8988T (cell line): ENCODE measurements at places on chromosomes 12 and 14.

DNA sequence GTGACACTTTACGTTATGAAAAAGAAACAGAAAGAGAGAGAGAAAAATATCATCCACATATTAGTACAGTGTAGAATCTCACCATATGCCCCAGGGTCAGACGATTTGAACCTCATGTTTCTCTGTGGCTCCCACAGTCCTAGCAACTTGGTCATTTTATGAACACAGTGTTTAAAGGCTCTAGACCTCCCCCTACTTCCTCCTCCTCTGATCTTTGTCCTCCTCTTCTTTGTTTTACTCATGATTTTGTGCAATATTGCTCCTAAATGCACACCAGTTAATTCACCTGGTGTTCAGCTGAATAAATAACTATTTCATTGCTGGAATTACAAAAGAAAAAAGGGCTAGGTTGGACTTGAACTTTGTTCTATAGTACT is 18.2 kb downstream of the GLT1D1 start:
- no peak for DNase-seq

- no peak for DNase-seq
Measured at GRCh38 chr12:104866291-104866690, 91.8 kb downstream of the SLC41A2 start.

DNA sequence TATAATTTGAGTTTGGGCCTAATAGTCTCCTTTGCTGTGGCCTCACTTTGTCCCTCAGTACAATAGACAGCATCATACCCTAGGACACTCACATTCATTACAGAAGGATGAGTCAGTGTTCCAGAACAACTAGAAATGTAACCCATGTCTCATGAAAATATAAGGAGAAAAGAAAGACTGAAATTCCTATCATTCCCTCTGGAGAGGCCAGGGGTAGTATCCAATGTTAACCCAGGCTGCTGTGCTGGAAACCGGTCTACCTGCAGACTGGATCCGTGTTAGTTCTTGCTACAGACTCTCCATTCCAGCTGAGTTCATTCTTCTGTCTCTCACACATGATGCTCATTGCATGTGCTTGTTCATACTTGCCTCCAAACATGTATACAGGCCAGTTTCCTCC is 75.8 kb upstream of the HOXC13 start:
- DNase-seq: no peak

DNA sequence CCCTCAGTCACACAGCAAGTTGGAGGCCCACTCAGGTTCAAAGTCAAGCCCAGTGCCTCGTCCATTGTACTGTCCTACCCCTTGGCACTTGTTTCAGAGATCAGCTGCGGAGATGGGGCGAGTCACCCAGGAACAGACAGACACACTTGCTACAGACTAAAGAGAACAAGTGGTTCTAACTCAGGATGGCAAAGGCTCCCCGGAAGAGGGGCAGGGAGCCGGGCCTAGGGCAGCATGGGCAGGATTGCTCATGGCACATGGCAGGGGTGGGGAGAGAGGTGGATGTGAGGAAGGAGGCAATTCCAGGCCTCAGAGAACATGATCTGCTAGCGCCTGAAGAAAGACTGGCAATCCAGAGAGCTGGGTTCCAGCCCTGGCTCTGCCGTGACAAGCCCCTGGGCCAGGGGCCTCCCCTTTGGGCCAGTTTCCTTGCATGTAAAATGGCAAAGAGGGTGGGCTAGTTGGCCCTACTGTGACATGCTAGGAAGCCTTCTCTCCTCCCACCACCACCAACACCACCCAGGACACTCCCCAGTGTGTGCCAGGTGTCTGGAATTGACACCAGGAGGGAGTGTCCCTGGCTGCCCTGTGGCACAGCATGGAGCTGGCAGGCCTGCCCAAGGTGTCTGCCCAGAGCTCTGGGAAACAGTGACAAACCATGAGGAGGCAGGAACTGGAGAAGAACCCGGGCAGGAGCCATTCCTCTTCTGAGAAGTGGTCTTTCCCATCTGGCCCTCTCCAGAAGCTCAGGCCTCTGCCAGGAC is 24.0 kb upstream of the IRF2BPL start:
- DNase-seq: no peak

DNA sequence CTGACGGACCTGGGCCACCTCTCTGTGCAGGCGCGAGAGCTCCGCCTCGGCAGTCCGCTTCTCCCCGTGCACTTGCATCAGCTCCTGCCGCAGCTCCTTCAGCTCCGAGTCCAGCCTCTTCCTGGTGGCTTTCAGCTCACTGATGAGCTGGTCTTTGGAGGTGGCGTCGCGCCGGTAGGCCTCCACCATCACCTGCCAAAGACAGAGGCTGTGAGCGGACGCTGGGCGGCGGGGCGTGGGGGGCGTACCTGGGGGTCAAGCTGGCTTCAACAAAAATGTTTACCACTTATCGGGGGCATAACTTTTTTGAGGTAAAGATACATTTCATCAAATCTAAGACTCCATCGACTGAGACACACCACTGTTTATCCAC is 27.5 kb upstream of the ANKLE2 start:
- no peak for DNase-seq

DNA sequence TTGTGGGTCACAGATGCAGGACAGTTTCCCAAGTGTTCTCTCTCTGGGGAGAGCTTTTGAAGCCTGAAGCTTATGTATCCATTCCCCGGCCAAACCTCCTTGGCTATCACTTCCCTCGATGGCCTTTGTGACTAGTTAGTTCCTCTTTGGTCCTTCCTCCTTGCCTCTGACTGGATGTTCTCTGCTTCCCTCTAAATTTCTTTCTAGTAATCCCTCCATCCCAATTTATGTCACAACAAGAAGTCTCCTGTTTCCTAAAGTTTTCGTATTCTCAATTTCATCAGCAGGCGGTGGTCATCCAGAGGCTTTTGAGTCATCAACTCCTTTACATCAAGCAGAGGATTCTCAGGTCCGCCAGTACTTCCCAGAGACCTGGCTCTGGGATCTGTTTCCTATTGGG is 27.5 kb downstream of the A2ML1 start:
- no peak for DNase-seq

DNA sequence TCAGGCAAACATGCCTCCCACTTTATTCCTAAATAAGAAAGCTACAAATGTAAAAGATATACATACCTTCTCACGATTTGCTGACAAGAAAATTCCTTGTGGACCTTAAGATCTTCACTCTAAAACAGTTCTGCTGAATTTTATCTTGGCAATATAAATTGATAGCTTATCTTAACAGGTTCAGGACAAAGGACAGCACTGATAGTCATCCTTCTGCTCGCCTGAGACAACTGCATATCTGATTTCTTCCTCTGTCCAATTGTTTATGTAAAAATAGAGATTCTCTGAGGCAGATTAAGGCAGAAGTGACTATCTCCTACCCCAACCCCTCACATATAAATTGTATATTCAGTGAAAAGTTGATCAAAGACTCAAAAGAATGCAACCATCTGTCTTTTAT is 44.9 kb downstream of the CAPZA3 start:
- DNase-seq: no peak

- DNase-seq: no peak
Measured at GRCh38 chr12:27179400-27180214, 64.5 kb upstream of the STK38L start.

DNA sequence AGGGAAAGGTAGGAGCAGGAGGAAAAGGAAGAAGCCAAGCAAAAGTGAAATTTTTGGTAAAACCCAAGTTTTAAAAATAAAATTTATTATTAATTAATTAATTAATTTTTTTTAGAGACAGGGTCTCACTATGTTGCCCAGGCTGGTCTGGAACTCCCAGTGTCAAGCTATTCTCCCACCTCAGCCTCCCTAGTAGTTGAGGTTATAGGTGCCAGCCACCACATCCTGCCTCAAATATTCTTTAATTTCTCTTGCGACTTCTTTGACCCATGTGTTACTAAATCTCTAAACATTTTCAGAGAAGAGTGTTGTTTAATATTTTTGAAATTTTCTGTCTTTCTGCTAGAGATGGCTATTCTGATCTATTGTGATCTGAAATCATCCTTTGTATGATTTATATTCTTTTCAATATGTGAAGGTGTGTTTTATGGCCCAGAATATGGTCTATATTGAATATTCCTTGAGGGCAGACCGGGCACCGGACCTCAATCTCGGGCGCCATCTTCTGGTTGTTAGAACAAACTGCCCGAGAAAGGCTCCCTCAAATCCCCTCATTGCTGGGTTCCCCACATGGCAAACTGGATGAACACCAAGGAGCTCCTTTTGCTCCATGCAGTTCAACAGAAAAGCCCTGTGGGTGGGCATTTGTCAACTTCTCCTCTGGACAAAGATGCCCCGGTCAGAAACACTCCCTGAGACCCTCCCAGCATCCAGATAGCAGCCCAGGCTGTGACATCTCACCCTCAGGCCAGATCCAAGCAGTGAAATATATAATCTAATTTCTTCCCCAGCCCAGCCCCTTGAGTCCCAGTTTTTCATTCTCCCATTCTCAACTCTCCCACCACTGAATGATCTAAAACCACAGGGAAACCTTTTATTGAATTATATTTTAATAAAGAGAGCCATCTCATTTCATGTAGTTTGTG is 110.5 kb downstream of the ASCL4 start:
- no peak for DNase-seq

DNA sequence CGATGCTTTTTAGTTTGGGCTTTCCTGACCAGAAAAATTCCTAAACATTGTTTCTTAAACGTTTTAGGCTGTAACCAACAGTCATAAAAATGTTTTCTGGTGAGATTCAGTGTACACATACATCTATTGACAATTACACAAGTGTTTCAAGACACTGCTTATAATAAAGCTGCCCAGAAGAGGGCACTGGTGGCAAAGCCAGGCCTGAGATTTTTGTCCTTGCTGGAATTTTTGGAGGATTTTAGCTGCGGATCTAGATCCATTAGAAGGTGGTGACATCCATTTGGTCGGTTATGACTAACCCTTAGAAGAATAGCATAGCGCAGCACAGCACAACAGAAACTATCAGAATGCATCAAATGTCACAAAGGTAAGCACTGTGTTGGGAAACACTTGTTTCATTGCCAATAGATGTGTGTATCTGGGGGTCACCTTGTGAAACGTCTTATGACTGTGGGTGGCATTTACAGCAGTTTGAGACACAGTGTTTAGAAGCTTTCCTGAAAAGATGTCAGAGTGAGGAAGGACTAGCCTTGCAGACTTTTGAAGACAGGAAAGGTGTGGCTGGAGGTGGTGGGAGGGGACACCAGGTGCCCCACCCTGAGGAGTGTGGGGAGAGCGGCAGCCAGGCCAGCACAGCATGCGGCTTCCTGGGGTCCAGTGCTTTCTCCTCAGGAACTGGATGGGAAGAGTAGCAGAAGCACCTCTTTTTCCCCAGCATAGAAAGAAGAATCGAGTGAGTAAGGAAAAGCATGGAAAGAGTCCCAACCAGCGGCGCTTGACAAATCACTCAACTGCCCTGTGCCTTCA is 54.7 kb upstream of the FKBP4 start:
- DNase-seq: no peak

- DNase-seq: no peak
Measured at GRCh38 chr12:25835385-25835784, 123.1 kb upstream of the RASSF8 start.

- peak; percentile 54 for DNase-seq
Measured at GRCh38 chr14:65222440-65222858, 120.1 kb upstream of the MAX start.

DNA sequence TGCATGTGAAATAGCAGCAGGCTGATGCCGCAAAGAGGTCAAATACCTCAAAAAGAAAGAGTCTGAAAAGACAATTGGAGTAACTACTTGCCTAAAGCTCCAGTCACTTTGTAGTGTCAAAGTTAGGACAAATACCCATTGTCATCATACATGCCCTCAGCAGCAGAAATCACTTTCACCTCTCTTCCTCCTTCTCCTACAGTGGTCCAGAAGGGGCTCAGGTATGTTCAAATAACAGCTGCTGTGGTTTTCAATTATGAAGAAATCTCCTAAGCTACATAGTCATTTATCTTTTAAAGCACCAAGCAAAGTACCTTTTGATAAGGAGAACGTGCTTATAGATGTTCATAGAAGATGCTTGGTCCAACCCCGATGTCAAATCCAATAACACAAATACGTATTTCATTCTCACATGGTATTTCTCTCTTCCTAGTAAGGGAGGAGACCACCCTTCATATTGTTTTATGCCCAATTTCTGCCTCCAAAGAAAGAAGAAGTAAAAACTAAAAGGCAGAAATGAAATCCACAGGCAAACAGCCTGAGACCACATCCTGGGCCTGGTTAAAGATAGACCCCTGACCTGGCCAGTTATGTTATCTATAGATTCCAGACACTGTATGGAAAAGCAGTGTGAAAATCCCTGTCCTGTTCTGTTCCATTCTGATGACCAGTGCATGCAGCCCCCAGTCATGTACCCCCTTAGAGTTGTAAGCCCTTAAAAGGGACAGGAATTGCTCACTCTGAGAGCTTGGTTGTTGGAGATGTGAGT is 23.7 kb downstream of the GYS2 start:
- no peak for DNase-seq

GRCh38 chr14:65071544-65071943 is 30.8 kb downstream of the MAX start:
- no peak for DNase-seq

GRCh38 chr12:39692258-39692853 is 72.8 kb upstream of the ABCD2 start:
- no peak for DNase-seq
